Keratinocyte (primary cell): ENCODE measurements at places on chromosomes 5 and 9. TPM values are rescaled to one million over a fixed set of nuclear protein-coding genes. Genes with fewer than 3 reads are reported as not detected.

The CTNND2 gene
- polyA plus RNA-seq: not detected in 3 replicates

- no peak for DNase-seq
These were observed 377.9 kb downstream of the ENC1 start for GRCh38 chr5:74262544-74263207.

The PCDHB16 gene
- 0.02 to 0.09 TPM (median 0.07 TPM) in 3 replicates for polyA plus RNA-seq

DNA sequence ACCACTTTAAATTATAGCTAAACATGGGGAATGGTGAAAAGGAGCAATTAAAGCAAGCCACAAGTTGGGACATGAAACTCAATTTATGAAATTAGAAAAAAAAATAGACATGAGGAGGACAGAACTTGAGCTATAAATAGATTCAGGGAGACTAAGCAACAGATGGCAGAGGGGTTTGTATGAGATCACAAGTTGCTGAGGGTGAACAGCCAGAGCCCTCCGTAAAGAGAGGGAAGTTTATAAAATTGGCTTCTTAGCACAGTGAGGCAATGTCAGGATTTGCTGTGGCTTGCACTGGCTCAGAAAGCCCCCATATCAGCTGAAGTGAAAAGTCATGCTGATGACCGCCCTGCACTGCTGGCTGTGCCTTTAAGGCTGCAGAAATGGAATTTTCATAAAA, 443.4 kb upstream of the CD180 start:
- no peak for DNase-seq

GRCh38 chr5:61678966-61679365, 346.9 kb downstream of the ZSWIM6 start:
- DNase-seq: no peak

The RNF130 gene
- polyA plus RNA-seq: 15.1 to 20.0 TPM (median 17.5 TPM) in 3 replicates

The NFIB gene
- 3.6 to 23.1 TPM (median 8.9 TPM) in 3 replicates for polyA plus RNA-seq

GRCh38 chr9:96057155-96057554, 181.7 kb downstream of the ERCC6L2 start:
- no peak for DNase-seq

The SPATA31D4 gene
- polyA plus RNA-seq: not detected in 3 replicates

DNA sequence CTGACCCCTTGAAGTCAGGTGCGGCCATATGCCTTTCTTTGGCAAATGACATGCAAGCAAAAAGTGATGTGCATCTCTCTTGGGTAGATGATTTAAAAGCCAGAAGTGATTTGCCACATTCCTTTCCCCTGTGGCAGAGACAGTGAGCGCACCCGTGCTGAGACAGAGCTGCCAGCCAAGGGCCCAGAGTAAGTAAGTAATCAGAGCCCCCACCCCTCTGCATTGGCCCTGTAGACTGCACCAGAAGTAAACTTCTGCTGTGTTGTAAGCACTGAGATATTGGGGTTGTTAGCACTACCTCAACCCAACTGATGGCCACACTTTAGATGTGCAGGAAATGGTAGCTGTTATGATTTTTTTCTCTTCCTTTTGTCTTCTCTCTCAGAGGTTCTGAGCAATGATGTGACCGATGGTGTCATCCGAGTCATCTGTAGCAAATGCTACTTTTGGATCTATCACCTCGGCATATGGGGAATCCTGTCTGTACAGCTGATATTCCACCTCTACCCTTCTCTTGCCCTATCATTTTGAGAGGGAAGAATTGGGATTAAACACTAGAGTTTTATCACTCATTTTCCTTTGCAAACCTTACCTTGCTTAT, 58.0 kb downstream of the DOCK2 start:
- no peak for DNase-seq

- no peak for DNase-seq
These were observed 50.3 kb downstream of the GARNL3 start for GRCh38 chr9:127314911-127315310.

The CCDC183 gene
- polyA plus RNA-seq: 0.03 to 0.08 TPM (median 0.06 TPM) in 3 replicates

The TRIM14 gene
- polyA plus RNA-seq: 19.8 to 36.9 TPM (median 22.1 TPM) in 3 replicates

DNA sequence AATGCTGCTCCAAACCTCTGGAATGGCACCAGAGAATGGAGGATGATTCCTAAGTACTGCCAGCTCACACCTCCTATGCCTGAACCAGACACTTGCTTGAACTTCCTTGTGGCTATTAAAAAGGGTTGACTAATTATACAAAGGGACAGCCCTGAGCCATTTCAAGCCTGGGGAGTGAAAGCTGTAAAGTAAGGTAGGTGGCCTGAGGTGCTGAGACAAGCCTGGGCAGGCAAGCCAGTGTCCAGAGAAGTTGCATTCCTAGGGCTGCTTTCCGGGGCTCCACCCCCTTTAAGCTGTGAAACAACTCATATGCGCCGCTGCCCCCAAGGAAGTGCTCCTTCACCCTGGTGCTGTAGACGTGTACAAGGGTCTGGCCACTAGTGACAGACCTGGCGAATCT, 79.9 kb upstream of the SLC1A3 start:
- DNase-seq: peak; percentile 36

The FCN2 gene
- not detected in 3 replicates for polyA plus RNA-seq

DNA sequence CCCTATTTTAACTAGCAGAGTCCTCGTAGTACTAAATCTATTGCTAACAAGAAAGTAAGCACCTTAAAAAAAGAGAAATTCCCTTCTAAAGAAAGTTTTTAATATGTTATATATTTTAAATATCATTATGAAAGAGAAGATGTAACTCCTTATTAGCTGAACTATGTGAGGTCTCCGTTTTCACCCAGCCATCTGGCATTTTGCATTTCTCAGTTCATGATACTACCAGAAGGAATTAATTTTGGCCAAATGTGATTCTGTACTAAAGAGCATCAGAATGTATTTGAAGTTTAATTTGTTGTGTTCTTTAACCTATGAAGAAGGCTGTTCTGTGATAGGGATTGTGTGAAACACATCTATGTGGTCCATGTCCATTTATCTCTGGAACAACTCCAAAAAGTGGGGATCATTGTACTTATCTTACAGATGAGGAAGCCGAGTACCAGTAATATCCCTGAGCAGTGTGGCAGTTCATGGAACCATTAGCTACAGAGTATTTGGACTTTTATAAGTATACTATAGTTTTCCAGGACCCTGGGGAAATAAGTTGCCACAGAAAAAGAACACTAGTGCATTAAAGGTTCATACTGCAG, 29.8 kb downstream of the TNFAIP8 start:
- no peak for DNase-seq

DNA sequence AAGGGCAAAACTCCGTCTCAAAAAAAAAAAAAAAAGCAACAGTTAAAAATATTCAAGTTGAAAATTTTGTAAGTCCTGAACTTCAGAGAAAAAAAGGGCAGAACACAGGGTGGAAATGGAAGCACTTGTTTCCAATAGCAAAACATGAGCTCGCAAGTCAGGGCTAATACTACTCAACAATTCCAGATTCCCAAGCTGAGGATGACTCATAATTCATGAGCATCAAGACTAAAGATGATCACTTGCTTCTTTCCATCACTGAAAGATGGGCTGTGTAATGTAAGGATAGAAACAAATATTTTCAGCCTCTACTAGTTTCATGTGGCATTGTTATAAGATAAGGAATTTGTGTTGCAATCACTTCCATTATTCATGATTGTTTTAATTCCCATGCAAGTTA, 33.5 kb upstream of the FST start:
- DNase-seq: no peak

DNA sequence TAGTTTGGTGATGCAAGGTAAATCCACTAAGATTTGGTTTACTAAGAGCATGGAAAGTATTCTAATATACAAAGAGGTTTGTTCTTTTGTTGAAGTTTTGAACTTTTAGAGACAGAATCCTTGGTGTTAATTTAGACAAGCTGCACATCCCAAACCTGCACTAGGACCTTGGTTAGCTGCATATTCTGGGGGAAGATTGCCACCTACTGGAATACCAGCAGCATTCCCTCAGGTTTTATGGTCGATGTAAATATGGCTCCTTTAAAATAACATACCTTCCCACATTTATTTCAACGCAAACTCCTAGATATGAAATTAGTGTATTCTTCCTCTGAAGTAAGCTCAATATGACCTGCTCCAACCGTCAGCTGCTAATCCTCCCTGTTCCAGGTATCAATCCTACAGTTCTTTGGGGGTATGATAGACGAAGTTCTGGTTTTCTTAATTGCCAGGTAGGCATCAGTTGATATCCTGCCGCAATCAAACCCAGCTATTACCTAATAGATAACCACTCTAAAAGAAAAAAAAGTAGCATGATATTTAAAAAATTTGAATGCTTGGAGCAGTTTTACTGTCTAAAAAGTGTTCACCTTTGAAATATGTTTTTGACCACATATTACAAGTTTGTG, 624.1 kb downstream of the ISL1 start:
- DNase-seq: no peak

- no peak for DNase-seq
These were observed 24.7 kb downstream of the TSC1 start for GRCh38 chr9:132919614-132920268.

GRCh38 chr5:7186818-7187217, 209.1 kb upstream of the ADCY2 start:
- no peak for DNase-seq

- no peak for DNase-seq
These were observed 7.1 kb upstream of the DMXL1 start for GRCh38 chr5:119063579-119064379.

- DNase-seq: no peak
These were observed 458.0 kb downstream of the DMAC1 start for GRCh38 chr9:7341571-7341970.
